ENCODE measurements at places on chromosomes 6 and 20. TPM values are rescaled to one million over a fixed set of nuclear protein-coding genes. Genes with fewer than 3 reads are reported as not detected.

DNA sequence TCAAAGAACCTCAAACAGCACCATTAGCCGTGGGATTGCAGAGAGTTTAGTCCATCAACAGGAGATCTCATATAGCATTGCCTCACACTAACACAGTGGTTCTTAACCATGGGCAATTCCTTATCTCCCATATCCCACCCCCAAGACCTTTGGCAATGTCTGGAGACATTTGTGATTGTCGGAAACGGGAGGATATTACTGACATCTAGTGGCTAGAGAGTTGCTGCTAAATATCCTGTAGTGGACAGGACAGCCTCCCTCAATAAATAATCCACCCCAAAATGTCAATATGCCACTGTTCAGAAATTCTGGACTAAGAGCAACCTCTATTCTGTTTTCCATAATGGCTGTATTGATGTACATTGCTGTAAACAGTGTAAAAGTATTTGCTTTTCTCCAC lies 210.1 kb upstream of the CCN2 start:
- H3K4me1 ChIP-seq: no peaks in the 10 kb centered on the region
- H3K4me3 ChIP-seq: no peak overlapping the region
- H3K36me3 ChIP-seq: no peaks in the 10 kb centered on the region
- H3K27ac ChIP-seq: no peak overlapping the region

- H3K4me3 ChIP-seq: no peak overlapping the region
- H3K36me3 ChIP-seq: no peaks in the 10 kb centered on the region
- DNase-seq: no peak
- peaks cover 3% of the 10 kb centered on the region for H3K4me1 ChIP-seq
- no peak overlapping the region for H3K27ac ChIP-seq
These were observed 31.3 kb upstream of the TRDN start for GRCh38 chr6:123668063-123668462.

Gene OR12D3
- not detected for total RNA-seq

Gene NTSR1
- total RNA-seq: not detected

Gene GSTA3
- not detected for total RNA-seq

DNA sequence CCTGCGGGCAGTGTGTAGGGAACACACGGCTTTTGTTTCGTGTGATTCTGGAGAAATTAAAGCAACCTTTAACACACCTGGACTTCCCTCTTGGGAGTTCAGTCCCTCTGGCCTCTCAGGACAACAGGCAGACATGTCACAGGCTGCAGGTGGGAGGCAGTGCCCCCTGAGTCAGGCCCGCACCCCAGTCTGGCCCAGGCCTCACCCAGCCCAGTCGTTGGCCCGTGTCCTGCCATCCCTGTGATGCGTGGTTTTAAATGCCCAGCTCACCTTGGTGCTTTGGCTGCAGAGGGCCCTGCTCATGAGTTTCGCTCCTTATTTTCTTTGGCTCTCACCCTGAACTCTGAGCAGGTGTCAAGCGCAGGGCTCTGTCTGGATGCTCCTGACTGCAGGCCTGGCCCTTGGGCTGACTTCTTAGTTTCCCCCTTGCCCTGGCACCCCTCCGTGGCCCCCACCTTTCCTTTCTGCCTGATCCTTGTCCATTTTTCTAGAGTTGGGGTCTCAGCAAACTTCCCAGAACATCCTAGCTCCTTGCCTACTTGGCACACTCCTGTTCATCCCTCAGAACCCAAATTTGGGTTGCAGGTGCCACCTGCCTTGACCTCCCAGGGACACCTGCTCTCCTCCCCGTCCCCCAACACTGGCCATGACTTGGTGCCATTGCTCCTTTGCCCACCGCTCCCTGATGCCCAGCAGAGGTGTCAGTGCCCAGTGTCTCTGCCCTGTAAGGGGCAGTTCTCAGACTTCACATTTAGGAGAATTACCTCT lies 2.2 kb upstream of the CABLES2 start:
- H3K27ac ChIP-seq: no peak overlapping the region
- H3K4me3 ChIP-seq: no peak overlapping the region
- no peaks in the 10 kb centered on the region for H3K27me3 ChIP-seq
- DNase-seq: no peak
- H3K4me1 ChIP-seq: peaks cover 38% of the 10 kb centered on the region
